ENCODE measurements at places on chromosomes 3 and 15.

DNA sequence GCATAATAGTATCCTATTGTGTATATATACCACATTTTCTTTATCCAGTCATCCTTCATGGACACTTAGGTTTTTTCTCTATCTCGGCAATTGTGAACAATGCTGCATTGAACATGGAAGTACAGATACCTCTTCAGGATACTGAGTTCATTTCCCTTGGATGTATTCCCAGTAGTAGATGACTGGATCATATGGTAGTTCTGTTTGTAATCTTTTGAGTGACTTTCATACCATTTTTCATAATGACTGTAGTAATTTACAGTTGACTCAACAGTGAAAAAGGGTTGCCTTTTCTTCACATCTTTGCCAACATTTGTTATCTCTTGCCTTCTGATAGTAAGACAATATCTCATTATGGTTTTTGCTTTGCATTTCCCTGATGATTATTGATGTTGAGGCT, 21.8 kb downstream of the MYH15 start:
- no peak for DNase-seq

DNA sequence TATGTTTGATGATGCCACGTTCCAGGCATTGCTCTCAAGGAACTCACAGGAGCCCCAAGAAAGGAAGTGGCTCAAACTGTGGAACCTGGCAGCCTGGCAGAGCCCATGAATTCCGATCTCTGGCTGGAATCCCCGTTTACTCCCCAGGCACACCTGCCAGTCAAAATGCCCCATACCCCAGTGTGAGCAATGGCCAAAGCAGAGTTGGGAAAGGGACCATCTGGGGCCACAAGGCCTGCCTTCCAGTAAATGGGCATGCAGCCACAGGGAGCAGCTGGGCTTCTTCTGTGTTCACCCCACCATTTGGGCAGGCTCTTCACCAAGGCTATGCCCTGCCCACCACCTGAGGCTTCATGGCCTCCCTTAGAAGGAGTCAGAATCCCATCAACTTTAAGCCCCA, 257.0 kb upstream of the GOLGA6L4 start:
- no peak for DNase-seq

- no peak for DNase-seq
Observed at GRCh38 chr3:32532434-32532833, 29.8 kb upstream of the CMTM6 start.

GRCh38 chr15:101250873-101251829, 697 bp downstream of the CHSY1 start:
- no peak for DNase-seq

- peak; percentile 44 for DNase-seq
Observed at GRCh38 chr3:32392536-32393302, 1.1 kb downstream of the CMTM7 start.

DNA sequence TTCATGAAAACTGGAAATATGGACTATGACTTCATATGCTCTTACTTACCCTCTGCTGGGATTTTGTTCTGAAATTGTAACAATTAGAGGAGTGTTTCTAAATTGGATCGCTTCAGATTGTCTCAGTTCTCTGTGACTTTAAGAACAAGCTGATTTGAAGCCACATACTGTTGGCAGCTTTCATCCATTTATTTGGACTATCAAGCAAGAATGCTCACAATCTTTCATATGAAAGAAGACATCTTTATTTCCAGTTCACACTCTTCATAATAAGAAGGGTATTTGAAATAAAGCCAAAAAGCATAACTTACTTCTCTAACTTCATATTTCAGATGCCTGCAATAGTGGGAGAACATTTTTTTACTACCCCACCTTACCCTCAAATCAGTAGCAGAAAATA, 491.6 kb upstream of the TPRG1 start:
- DNase-seq, result no peak

DNA sequence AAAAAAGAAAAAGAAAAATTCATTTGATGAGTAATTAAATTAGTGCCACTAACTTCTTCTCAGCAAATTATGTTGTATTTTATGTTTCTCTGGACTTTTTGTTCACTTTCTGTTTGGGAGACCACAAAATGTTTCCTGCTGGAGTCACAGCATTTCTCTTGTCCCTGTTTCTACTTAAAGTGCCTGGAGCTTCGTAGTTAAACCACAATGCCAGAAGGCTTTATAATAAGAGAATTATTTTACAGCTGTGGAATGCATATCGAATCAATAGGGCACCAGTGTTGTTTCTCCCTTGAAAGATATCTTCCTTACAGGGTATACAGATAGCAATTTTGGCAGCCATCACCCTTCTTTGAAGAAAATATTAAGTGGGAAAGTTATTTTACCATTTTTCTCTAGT, 3.2 kb downstream of the DTWD1 start:
- no peak for DNase-seq

DNA sequence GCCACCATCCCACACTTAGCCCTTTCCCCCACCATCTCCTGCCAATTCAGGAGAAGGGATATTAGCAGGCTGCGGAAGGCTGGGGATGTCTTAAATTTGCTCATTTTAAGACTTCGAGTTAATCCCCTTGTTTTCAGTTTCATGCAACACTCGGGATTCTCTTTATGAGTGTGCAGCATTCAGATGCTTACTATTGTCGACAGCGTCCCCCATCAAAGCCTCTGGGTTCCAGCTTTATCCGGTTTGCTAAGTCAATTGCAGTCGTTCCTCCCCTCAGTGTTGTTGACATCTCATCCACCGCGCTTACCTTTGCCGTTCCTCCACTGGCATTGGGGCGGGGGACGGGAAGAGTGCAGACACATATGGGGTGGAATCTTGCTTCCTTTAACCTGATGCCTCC, 220.2 kb downstream of the VPS13C start:
- DNase-seq, result no peak

DNA sequence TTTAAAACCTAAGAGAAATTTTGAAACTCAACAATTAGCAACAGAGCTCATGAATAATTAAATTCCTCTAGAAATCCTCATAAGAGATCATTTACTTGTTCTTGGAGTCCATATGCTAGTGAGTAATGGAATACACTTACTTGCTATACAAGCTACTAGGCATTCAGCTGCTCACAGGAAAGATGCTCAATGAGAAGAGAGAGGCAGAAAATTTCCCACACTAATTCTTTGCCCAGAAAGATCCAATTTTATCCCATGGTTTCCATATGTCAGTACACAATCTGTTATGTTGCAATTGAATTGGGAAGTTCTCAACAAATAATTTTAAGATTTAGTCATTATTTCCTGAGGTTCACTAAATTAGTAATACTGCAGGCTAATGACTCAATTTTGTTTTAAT, 310.4 kb downstream of the RYR3 start:
- no peak for DNase-seq

GRCh38 chr15:100350434-100351226, 8.9 kb upstream of the ADAMTS17 start:
- no peak for DNase-seq

- no peak for DNase-seq
Observed at GRCh38 chr15:80070840-80071239, 11.4 kb downstream of the ZFAND6 start.

DNA sequence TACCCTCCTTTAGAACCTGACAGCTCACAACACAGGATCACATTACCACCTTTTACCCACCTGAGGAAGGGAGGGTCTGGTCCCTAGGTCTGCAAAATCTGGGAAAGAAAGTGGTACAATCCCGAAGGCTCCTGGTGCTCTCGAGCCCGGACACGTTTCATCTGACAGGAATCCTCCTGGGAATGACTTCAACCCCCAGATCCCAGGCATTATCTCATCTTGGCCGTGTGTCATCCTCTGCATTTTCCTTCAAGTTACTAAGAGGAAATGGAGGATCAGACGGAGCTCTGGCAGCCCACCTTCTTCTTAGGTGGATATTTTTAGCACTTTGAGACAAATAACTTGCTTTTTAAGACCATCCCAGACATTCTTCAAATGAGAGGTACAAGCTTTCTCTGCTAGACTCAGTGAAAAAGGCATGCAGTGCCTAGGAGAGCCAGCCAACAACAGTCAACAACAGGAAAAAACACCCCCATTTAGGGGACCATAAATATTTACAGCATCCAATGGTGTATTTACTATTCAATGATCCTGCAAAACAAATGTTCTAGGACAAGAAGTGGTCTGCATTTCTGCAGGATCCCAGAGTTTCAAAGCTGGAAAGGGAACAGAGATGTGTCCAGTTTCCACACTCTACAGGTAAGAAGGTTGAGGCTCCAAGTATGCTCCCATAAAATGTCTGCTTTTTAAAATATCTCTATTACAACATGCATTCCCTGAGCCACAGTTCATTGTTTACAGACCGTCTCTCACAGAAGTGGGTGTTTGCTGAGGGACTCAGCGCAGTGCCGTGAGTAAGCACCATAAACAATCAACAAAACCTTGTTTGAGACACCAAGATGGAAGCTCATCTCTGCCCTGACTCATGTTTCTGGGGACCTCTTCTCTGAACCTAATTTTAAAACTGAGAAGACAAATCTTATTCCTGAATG, 38.3 kb upstream of the ARHGEF3 start:
- no peak for DNase-seq

DNA sequence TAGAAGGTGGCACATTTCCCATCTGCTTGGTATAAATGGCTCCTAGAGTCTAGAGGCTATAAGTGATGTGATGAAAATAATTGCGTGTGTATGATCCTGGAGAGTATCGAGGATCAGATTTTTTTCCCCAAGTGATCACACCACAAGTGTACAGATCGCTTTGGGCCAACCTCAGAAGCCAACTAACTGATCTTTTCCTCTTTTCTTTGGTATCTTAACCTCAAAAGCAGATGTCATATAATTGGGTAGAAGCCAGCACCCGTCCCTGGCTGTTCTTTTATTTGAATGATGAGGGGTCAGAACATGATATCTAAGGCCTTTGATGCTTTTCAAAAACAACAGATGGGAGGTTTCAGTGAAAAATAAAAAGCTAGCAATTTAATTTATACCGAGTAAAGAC, 3.3 kb downstream of the P2RY14 start:
- no peak for DNase-seq

DNA sequence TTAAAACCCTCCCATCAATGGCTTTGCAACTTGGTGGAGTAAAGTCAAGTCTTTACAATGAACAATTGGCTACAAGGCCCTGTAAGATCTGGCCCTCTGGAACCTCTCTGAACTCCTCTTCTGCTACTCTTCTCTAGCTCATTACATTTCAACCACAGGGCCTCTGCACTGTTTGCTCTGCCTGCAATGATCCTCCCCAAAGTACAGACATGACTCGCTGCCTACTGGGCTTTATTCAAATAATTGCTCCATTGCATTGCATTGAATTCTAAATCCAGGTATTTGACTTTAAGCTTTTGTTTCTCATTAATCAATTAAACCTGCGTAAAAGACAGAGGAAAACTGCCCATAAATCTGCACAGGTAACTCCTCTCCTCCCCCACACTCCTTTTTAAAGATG, 96.7 kb downstream of the CD47 start:
- DNase-seq, result no peak

- no peak for DNase-seq
Observed at GRCh38 chr15:89332446-89332845, 2.2 kb downstream of the POLG start.

- peak; percentile 10 for DNase-seq
Observed at GRCh38 chr3:84547971-84548970, 410.5 kb upstream of the CADM2 start.

DNA sequence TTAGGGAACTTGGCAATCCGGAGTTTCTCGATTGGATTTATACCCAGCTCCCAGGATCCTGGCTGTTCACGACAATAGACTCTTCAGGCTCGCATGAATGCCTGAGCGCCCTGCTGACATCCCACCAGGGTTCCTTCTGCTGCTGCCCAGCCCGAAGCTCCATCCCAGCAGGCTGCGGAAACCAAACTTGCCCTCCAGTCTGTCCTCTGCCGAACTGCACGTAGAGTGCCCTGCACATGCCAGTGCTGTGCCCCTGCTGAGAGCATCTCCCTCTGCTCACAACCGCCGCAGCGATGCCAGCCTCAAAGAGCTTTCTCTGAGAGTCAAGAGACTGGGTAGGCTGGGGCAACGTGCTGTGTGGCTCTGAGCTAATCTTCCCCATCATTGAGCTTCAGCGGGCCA, 6.9 kb downstream of the ADAMTS7 start:
- DNase-seq, result no peak

GRCh38 chr15:65310431-65311137, 6.1 kb downstream of the RNU5B-1 start:
- DNase-seq, result no peak

DNA sequence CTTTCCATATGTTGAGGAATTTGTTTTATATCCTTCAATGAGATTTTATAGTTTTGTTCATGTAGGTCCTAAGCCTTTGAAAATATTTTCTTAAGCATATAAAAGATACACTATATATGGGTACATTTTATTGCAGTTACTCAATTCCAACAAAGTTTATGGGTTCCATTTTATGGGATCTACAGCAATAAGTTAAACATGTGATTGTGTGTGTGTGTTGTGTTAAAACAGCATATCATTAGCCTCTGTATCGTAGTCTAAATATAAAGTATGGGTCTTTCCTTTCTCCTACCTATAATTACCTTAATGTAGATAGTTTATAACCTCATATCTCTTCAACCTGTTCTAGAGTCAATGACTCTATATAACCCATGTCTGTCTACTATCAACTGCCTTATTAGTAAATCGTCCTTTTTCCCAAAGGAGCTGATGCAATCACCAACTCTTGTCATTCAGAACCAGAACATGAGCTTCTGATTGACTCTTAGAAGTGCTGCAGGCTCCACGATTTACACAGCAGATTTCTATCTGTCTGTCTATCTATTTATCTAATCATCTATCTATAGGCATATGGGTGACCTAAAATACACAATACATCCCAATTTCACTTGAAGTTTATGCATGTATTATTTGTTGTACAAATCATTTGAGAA, 512.6 kb upstream of the CBLB start:
- no peak for DNase-seq

- DNase-seq, result no peak
Observed at GRCh38 chr3:139629033-139629432, 48.7 kb downstream of the NMNAT3 start.

GRCh38 chr3:59381282-59381681, 331.5 kb upstream of the CFAP20DC start:
- DNase-seq, result no peak

GRCh38 chr15:39512643-39513042, 68.2 kb upstream of the THBS1 start:
- DNase-seq, result no peak

- DNase-seq, result no peak
Observed at GRCh38 chr3:130990282-130990681, 36.3 kb downstream of the ASTE1 start.

GRCh38 chr3:159169828-159170227, 368.0 kb downstream of the MFSD1 start:
- no peak for DNase-seq

- no peak for DNase-seq
Observed at GRCh38 chr3:123071146-123071545, 4.3 kb downstream of the PDIA5 start.

- peak; percentile 33 for DNase-seq
Observed at GRCh38 chr15:33068007-33068481, 126.5 kb downstream of the FMN1 start.

DNA sequence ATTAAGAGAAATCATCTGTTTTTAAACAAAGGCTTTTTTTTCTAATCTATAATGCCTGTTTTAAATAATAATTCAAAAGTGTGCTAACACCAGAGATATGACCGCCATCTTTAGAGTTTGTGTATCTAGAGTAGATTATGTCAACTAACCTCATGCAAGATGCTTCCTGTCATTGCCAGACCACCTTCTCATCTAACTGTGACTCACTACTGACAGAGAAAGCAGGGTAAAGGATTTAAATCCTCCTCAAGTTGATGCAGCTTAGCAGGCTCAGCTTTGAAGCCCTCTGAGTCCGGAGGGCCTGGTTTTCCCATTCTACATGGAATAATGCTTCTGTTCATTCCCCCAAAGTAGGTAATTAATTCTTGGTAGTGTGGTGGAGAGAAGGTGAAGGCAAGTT, 108.5 kb downstream of the ECT2 start:
- DNase-seq, result no peak
